Hypothalamus (tissue), 51 donors: ENCODE measurements at places on chromosomes 6 and 20.

- no peak for DNase-seq
These were observed 229.6 kb upstream of the RIN2 start for GRCh38 chr20:19528286-19529030.

DNA sequence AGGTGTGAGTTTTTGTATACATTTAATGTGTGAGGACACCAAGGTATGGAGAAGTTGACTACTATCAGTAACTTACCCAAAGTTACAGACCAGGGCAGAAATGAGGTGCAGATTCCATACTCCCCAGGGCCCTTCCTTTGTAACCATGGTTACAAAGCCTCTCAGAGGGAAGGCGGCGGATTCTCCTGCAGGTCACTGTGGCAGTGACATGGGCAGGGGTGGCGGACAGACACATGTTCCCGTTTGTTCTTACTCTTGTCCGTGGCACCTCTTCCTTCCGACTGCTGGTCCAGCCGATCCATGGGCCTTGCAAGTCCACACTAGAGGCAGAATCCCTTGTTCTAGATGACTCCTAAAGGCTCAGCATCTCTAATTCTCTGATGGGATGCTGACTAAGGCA lies 43.0 kb downstream of the PDYN start:
- no peak for DNase-seq

- no peak for DNase-seq
These were observed 56.2 kb downstream of the BMP7 start for GRCh38 chr20:57210054-57210910.

DNA sequence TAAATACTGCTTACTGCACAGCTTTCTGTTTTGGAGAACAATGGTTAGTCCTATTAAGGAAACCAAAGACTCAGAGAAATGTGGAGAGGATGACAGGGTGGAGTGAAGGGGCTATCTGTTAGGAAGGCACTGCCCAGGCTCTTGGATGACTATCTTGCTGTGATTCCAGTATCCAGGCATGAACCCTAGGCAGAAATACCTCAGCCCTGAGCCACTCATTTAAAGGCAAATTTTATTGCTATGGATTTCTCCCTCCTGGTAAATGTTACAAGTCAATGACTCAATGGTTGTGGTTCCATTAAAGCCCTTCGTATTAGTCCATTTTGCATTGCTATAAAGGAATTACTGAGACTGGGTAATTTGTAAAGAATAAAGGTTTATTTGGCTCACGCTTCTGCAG lies 25.9 kb downstream of the ADGRF4 start:
- DNase-seq, result no peak

DNA sequence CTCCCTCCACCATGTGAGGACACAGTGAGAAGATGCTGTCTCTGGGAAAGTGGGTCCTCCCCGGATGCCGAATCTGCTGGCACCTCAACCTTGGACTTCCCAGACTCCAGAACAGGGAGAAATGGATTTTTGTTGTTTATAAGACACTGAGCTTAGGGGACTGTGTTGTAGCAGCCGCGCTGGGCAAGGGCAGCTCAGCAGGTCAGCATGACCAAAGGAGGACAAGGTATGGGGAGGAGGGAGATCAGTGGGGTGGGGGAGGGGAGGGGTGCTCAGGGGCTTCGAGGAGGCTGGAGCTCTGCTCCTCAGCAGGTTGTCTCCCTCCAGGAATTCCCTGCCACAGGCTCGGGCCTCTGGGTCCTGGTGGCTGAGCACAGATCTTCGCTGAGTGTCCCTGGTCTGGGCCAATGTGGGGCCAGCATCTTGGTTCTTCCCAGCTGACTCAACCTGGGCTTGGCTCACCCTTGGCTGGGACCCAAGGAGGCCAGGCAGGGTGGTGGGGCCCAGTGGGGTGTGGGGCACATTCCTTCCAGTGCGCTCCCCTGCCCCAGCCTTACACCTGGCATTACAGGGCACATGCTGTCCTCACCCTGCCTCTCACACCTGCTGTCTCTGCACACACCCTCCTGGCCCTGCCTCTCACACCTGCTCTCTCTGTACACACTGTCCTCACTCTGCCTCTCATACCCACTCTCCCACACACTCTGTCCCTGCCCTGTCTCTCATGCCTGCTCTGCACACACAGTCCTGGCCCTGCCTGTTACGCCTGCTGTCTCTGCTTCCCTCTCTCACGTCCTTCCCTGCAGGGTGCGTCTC lies 107.3 kb downstream of the SYCP2 start:
- DNase-seq, result no peak

DNA sequence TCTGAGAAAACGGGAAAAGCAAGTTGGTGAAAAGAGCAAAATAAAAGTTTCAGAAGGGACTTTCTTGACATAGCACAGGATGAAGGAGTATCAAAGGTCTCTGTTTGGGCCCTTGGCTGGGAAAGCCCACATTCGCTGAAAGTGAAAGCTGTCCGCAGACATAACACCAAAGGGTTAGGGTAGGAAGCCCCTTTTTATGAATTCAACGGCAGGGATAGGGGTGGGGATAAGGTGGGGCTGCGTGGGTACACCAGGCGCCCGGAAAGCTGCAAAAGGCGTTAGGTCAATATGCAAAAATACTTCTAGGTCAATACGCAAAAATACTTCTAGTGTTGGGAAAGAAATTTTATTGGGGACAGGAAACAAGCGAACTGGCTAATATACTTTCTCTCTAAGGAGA lies 135.1 kb downstream of the OR2B2 start:
- DNase-seq, result no peak

- no peak for DNase-seq
These were observed 39.8 kb upstream of the SMIM29 start for GRCh38 chr6:34288581-34288980.

DNA sequence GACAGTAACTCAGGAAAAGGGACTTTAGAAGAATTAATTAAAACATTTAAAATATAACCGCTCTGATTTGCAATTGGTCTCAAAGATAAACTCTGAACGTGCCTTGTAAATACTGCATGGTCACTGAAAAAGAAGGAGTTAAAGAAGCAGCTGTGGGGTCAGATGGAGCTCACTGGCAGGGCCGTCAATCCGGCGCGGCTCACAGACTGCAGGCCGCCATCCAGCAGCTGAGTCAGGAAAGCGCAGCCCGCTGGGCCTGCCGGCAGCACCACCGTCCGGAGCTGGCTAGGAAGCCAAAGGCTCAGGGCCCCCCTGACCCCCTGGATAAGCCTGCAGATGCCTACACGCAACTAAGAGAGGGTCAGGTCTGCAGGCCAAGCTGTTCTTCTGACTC lies 54.2 kb upstream of the FRMD1 start:
- DNase-seq, result no peak

DNA sequence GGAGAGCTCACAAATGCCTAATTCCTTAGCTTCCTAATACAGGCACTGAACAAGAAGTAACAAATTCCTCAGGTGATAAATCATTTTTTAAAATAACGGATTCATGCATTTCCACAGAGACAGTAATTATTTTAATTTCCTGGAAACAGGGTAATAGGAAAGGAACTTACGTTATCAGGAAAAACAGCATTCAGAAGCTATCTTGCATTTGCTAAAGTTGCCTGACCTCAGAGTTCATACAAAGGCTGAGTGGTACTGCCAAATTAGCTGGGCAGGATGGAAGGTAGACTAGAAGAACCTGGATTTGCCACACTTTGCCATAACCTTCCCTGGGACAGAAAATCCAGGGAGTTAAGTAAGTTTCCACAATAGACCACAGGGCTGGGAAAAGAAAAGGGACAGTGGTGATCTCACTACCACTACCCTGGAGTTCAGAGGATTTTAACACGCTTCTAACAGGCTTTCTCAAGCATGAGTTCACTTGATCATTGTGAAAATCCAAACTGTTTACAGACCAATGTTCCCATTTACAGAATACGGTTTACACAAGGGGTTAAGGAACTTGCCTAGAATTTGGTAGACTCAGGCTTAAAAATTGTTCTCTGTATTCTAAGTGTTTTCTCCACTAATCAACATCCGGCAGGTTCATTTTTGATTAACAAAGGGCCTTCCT lies 57.0 kb downstream of the KIF13A start:
- no peak for DNase-seq

- no peak for DNase-seq
These were observed 77.0 kb downstream of the PLCB1 start for GRCh38 chr20:8209061-8209460.

- DNase-seq, result no peak
These were observed 5.8 kb downstream of the YTHDF1 start for GRCh38 chr20:63210011-63210605.

- no peak for DNase-seq
These were observed 9.0 kb downstream of the MYLK4 start for GRCh38 chr6:2741756-2742155.

DNA sequence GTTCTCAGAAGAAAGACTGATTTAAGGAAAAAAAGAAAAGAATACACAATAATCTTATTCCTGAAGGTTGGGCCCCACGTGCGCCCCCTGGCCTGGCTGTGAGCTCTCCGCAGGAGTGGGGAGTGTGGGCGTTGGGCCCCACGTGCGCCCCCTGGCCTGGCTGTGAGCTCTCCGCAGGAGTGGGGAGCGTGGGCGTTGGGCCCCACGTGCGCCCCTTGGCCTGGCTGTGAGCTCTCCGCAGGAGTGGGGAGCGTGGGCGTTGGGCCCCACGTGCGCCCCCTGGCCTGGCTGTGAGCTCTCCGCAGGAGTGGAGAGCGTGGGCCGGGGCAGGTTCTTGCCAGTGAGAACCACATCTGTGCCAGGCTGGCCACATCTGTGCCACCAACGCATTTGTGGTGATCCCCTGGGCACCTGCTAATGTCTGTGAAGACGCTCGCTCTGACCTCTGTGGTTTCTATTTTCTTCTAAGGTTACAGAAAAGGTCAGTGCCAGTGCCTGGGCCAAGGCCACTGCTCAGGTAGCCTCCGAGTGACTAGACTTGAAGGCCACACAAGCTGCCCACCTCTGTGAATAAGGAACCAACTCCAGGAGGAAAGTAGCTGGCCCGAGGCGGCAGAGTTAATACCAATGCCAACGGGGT lies 41.0 kb downstream of the WDR27 start:
- no peak for DNase-seq

DNA sequence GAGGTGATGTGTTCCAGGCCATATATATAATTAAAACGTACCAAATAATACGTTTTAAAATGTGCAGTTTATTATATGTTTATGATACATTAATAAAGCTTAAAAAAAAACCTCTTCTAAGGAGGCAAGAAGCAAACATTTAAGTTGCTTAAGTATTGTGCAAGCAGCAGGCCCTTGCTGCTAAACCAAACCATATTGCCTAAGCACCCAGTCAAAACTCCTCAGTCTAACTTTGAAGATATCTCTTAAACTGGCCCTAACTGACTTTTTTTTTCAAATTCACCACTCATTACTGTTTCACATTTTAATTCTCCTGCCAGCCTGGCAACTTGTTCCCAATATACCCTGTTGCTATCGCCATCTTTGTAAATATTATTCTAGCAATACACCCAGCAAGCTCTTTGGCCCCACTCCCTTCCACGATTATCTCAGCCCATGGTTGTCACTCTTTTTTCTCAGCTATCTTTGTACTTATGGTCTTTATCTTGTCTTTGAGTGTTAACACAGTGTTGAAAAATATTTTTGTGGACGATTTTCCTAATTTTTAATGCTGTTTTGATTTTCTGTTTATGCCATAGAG lies 60.9 kb downstream of the C6orf58 start:
- DNase-seq, result no peak

DNA sequence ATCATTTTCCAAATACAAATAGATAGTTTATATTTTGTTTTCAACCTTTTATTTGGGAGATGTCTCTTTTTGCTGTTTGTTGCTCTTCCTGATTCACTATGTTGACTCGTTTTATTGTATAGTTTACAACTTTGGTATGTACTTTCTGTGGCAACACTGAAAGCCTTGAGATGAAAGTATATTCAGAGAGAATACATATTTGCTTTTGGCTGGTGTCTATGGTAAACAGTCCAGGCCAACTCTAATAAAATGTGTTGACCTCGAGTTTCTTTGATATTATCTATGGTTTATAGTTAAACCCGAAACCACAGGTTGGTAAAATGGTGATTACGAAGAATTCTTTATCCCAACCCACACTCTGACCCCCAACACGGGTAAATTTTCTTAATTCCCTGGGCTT lies 919.6 kb upstream of the MAP3K7 start:
- no peak for DNase-seq

GRCh38 chr6:8027965-8028651 lies 36.1 kb downstream of the BLOC1S5 start:
- DNase-seq, result no peak

DNA sequence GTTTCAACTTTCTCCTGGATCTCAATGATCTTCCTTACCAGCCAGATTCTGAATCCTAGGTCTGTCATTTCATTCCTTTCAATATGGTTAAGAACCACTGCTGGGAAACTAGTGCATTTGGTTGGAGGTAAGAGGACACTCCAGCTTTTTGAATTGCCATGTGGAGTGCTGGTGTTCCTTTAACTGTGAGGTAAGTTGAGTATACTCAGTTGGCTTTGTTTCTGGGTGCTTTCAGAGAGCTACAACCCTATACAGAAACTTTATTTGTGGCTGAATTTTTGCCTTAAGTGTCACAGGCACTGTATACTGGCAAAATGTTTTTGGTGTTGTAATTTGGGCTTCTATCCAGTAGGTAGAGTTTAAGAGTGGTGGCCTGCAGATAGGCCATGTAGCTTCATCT lies 175.8 kb downstream of the TBC1D32 start:
- no peak for DNase-seq

GRCh38 chr20:16411361-16411760 lies 161.9 kb downstream of the KIF16B start:
- DNase-seq, result no peak

DNA sequence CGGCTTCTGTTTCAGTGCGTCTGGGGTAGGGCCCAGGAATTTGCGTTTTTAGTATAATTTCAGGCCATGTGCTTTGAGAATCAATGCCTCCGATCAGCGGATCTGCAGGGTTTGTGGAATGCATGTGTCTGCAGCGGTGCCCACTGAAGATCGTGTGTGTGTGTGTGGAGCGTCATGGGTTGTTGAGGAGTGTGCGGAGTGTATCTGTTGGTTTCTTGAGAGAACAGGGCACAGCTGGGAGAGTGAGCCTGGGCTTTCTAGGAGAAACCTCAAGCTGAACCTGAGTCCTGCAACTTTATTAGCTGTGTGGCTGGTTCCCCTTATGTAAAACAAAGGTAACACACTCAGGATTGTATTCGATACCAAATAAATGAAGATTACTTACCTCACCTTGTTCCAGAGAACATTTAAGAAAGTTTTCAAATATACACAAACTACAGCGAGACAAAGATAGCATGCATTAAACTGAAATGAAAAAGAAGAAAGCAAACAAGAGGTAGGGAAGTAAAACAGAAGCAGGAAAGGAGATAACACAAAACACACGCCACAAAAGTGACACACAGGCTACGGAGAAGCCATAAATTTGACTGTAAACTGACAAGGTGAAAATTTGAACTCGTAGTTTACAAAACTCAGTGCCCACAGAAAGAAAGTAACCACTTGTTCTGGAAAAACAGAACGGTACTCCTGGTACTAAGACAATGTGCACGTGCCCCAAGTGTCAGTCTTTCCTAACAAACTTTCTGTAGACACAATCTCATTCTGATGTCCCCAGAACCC lies 28.8 kb downstream of the PDE10A start:
- DNase-seq, result no peak

- no peak for DNase-seq
These were observed 84.9 kb downstream of the TIAM2 start for GRCh38 chr6:155079985-155080452.

DNA sequence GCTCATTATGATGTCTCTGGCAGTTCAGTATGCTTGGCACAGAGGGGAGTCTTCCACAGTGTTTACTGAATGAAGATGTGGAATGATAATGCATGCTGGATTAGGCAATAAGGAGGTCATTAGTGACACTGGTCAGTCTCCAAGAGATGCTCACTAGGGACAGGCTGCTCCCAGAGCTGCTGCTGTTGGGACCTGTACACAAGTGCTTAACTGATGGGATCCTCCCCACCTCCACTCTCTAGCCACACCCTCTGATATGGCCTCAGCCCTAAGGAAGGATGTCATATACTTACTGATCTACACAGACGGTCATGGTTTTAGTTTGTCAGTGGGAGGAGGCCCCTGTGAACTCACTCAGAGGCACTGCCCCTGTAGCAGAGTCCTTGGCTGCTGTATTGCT lies 73.4 kb downstream of the MYB start:
- no peak for DNase-seq
